NCI-H187 treated with DMSO at 0.1 percent for 48 hours (cell line): ENCODE measurements at places on chromosomes 11 and 22.

DNA sequence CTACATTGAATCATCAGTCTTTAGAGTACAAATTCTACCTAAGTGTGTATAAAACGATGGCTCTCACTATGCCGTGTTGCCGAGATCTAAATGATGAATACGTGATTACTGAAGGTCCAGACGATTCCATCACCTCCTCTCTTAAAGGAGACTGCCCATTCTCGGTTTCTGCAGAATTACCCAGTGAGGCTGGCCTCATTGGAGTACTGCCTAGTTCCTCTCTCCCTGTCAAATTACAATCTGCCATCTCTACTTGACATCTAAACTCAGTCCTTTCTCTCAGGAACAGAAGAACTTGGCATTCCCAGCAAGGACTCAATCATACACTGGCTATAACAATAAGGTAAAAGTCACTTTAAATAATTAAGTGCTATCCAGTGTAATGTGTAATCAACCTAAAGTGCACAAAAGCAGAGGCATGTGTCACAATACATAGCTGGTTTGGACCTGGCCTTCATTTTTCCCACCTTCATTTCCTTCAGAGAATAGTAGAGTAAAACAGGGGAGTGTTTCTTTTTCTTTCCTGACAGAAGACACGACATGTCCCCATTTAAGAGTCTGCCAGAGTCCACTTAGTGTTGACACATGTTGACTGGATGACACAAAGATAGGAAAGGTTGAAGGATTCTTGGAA lies 634.1 kb downstream of the LRRC4C start:
- DNase-seq = peak; percentile 33

DNA sequence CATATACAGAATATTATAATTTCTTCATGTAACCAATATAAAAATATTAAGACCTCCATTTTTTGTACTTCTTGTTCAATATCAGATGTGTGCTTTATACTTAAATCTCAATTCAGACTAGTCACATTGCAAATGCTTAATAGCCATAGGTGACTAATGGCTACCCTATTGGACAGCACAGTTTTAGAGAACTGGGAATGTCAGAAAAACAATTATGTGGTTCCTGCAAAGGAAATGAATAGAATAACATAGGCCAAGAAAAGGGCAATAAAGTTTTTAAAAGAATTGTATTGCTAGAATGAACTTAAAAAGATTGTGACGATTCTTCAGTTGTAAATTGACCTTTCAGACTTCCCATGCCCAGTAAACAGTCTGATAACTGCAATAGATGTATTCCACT lies 843.0 kb downstream of the METTL15 start:
- DNase-seq = no peak

GRCh38 chr11:69078930-69079605 lies 30.3 kb downstream of the TPCN2 start:
- no peak for DNase-seq

- DNase-seq = no peak
Observed at GRCh38 chr11:77374108-77374507, 72.6 kb upstream of the GDPD4 start.

DNA sequence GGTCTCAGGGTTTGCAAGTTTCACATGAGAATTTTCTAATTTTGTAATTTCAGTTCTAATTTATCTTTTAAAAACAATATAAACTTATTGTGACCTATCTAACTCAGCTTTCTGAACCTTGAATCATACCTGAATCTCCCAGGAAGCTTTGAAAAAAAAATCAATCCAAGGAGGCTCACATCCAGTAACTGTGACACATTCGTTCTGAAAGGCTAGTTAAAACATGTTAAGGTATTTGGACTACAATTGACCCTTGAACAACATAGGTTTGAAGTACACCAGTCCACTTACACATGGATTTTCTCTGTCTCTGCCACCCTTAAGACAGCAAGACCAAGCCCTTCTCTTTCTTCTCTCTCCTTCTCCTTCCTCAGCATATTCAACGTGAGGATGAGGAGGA lies 40.0 kb downstream of the DDI1 start:
- no peak for DNase-seq

DNA sequence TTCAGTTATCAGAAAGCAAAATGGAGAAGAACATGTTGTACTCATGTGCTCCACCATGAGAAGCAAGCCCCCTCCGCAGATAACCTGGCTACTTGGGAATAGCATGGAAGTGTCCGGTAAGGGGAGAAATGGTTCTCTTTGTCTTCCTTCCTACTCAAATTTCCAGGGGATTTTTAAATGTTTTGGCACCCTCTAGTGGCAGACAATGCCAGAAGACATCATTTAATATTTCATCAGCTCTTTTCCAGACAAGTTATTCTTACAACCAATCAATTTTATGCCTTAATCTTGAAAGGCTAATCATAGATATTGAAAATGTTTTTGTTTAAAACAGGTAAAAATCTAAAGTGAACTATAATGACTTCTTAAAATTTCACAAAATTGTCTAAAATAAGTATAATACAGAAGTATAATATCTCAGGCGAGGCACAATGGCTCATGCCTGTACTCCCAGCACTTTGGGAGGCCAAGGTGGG lies 15.7 kb downstream of the CRTAM start:
- DNase-seq = peak; percentile 71

GRCh38 chr11:109120341-109120740 lies 301.6 kb upstream of the C11orf87 start:
- no peak for DNase-seq

DNA sequence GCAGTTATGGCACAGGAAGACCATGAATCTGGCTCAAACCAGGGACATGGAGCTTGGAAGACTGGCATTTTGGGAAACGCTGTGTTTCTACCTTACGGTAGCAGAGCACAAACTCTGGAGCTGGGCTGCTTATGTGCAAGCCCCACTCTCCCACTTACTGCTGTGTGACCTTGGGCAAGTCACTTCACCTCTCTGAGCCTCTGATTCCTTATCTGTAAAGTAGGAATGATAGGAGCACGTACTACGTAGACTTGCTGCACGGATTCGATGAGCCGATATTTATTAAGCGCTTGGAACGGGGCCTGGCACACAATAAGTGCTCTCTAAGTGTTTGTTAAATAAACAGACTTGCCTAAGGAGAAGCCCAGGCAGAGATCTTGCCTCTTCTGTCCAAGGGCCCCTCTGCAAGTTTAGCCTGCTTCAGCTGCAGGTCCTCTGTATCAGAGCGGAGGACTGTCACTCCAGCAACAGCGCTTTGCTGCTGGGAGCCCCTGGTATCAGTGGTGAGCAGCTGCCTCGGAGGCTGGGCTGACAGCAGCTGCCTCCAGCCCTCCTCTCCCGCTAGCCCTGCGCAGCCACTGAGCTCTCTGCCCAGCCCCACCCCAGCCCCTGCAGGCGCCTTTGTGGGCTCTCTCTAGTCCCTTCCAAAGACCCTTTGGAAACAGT lies 96.9 kb upstream of the ANO1 start:
- DNase-seq = no peak

DNA sequence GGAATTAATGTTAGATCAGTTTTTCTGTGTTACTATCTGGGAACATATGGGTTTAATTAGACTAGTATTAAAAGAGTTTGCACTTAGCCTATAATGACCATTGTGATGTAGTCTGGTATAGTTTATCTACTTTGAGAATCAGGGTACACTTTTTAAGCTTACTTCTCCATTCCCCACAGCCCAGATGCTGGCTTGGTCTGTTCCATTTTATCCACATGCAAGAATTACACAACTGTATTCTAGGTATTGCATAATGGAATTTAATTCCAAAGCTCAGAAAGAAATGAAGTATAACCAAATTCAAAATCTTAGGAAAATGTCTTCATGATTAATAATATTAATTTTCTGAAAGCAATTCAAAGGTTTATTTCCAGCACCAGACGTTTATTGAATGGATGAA lies 122.2 kb upstream of the PDGFD start:
- DNase-seq = no peak
